T-helper 17 cell (primary cell): ENCODE measurements at places on chromosomes 3 and 15. TPM values are rescaled to one million over a fixed set of nuclear protein-coding genes. Genes with fewer than 3 reads are reported as not detected.

DNA sequence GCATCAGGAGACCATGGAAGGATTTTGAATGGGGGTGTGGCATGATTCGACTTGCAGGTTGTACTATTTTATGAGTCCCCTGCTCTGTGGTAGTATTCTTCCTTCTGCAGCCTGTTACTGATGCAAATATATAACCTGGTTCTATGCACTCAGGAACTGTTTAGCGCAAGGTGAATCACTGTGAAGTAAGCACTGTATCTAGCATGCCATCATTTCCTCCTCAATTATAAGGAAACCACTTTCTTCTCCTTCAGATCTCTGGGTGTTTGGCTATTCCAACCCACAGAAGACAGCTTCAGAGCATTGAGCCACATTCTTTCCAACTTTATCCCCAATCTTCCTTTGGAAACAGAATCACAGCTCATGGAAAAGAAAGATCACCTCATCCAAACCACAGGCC is 176.7 kb downstream of the DIPK2A start:
- DNase-seq, result no peak

GRCh38 chr3:38245930-38246329 is 19.7 kb upstream of the SLC22A13 start:
- DNase-seq, result no peak

Gene ADAMTS9
- total RNA-seq, result not detected

DNA sequence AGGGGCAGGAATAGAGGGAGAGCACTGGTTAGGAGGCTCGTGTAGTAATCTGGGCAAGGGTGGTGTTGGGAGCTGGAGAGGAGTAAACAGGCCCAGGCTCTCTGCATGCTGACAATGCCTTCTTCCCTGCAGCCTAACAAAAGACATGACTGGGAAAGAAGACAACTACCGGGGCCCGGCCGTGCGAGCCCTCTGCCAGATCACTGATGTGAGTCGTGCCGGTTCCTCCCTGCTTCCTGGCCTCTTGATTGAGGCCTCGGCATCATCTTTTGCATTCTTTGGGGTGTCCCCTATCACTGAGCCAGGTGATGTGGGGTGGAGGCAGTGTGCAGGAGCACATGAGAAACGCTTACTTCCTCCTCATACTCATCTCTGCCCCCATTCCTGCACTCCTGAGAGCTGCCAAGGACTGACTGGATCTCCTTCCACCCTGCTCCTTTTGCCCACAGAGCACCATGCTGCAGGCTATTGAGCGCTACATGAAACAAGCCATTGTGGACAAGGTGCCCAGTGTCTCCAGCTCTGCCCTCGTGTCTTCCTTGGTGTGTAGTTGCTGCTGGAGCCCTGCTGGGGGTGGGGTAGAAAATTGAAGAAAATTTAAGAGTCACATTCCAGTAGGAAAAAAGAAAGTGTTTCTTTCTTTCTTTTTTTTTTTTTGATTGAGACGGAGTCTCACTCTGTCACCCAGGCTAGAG is 5.3 kb downstream of the COPG1 start:
- no peak for DNase-seq

DNA sequence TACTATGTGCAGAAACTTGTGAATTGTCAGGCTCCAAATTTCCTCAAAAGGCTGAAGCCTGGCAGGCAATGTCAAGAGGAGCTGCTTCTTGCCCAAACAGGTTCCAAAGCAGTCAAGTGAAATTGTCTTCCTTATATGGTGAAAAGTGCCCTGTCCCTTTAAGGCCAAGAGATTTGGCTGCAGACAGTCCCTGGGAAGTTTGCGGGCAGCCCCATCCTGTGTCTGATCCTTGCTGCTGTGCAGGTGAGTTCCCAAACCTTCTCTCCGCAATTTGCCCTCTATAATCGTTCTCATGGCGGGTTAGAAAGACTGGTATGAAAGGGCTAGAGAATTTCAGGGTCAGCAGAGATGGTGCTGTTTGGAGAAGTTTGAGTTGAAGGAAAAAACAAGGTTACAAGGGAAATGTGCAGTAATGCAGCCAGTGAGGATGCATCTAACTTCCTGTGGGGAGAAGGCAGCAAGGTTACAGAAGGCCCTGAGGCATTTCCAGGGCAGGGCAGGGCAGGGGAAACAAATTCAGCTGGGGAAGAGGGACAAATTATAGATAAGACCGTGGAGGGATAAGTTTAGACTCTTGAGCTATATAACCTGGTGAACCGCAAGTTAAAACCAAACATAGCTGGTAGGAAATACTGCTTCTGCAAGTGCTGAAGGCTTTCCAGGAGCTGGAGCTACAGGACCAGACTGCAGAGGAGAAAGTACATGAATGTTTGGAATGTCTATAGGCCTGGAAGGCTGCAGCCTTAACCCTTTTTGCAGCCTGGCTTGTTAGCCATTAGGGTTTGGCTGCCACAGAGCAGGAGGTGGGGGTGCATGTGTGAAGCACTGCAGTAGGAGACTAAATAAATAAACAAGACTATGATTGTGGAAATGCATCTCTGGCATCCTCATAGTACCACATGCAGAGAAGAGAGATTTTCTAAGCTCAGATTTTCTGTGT is 256.2 kb upstream of the IL12A start:
- DNase-seq, result no peak

DNA sequence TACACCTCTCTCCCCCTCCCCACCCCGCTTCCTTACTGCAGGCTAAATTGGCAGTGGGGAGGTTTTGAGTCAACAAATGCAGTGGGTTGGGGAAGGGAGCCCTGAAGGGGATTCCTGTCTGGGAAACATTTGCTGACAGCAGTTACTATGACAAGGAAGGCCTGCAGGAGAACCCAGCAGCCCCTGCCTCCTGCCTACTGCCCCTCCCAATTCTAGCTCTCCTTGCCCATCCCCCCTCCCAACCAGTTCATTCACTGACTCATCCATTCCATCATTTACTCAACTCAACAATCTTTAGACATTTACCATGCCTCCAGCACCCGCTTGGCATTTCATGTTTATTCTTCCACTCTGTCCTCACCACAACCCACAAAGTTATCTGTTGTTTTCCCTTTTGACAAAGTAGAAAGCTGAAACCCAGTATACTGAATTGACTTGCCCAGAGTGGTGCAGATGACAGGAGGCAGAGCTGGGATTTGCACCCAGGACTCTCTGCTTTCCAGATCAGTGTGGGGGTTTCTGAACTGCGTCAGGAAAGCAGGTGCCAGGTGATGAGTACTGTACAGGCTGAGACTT is 75.0 kb downstream of the MAGEF1 start:
- DNase-seq, result no peak

- no peak for DNase-seq
Measured at GRCh38 chr15:41987246-41987924, 15.0 kb upstream of the EHD4 start.

- DNase-seq, result peak; percentile 57
Measured at GRCh38 chr15:50353975-50354837, 792 bp downstream of the GABPB1 start.

Gene RBSN
- total RNA-seq, result 37.2 TPM

Gene CCR5
- 8.3 TPM for total RNA-seq

DNA sequence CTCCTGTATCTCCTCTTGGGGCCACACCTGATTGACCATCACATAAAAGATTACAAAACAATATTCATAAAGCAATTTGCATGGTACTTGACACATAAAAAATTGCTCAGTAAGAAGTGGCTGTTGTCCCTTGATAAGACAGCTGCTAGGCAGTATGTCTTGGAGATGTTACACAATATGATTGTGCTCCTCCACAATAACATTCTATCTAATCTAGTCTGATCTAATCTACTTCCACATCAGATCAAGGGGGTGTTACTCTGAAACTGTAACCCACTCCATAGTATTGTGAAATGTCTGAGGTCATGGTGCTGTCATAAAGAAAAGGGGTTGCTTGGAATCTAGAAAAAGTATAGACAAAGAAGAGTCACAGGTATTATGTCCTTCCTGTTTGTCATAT is 23.4 kb upstream of the AQP9 start:
- DNase-seq, result no peak

GRCh38 chr3:14467814-14468620 is 65.6 kb downstream of the SLC6A6 start:
- DNase-seq, result peak; percentile 44

DNA sequence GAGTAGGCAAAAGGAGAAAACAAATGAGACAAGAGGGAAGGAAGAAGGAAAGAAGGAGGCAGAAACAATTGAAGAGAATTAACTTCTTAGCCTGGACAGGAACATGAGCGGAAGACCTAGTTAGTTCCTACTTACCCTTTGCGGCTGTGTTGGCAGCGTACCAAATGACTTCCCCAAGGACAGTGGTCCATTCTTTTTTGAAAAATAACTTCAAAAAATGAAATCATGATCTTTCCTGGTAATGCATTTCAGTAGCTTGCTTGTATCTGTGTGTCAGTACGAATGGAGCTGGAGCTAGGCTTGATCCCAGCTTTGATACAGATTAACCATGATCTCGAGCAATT is 41.5 kb upstream of the CFAP161 start:
- DNase-seq, result no peak

Gene MRPS25
- 47.4 TPM for total RNA-seq
